CD14-positive monocyte (primary cell): ENCODE measurements at places on chromosomes 2 and 18. TPM values are rescaled to one million over a fixed set of nuclear protein-coding genes. Genes with fewer than 3 reads are reported as not detected.

- no peaks in the 10 kb centered on the region for H3K27me3 ChIP-seq
- no peak overlapping the region for H3K4me3 ChIP-seq
- H3K27ac ChIP-seq = no peak overlapping the region
- no peaks in the 10 kb centered on the region for H3K4me1 ChIP-seq
Measured at GRCh38 chr2:172448544-172449267, 21.3 kb downstream of the ITGA6 start.

DNA sequence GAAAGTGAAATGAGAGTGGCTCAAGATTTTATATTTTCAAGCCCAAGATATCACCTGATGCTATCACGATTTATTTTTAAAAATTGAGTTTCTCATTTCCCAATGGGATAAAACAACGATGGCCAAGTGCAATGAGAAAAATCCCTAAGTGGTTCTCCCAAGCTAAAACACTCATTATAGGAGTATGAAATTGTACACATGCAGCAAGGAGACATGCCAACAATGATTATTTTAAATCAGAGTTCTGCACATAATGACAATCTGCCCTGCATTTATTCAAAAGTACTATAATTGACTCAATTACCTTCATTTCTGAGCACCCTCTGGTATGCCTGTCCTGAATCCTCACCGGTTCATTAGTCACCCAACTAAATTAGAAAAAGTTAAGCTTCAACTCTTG is 12.7 kb downstream of the CYTIP start:
- no peak for DNase-seq
- peaks cover 29% of the 10 kb centered on the region for H3K4me1 ChIP-seq
- no peaks in the 10 kb centered on the region for H3K27me3 ChIP-seq
- no peak overlapping the region for H3K4me3 ChIP-seq
- peaks cover 75% of the 10 kb centered on the region for H3K36me3 ChIP-seq
- no peak overlapping the region for H3K27ac ChIP-seq

The HDHD2 gene
- 6.2 and 10.6 TPM in 2 replicates for polyA plus RNA-seq

The BMPR2 gene
- 6.4 TPM for polyA plus RNA-seq

GRCh38 chr2:6368281-6368680 is 497.4 kb downstream of the CMPK2 start:
- H3K4me1 ChIP-seq = no peaks in the 10 kb centered on the region
- no peaks in the 10 kb centered on the region for H3K27me3 ChIP-seq
- H3K27ac ChIP-seq = no peak overlapping the region
- no peak overlapping the region for H3K4me3 ChIP-seq

DNA sequence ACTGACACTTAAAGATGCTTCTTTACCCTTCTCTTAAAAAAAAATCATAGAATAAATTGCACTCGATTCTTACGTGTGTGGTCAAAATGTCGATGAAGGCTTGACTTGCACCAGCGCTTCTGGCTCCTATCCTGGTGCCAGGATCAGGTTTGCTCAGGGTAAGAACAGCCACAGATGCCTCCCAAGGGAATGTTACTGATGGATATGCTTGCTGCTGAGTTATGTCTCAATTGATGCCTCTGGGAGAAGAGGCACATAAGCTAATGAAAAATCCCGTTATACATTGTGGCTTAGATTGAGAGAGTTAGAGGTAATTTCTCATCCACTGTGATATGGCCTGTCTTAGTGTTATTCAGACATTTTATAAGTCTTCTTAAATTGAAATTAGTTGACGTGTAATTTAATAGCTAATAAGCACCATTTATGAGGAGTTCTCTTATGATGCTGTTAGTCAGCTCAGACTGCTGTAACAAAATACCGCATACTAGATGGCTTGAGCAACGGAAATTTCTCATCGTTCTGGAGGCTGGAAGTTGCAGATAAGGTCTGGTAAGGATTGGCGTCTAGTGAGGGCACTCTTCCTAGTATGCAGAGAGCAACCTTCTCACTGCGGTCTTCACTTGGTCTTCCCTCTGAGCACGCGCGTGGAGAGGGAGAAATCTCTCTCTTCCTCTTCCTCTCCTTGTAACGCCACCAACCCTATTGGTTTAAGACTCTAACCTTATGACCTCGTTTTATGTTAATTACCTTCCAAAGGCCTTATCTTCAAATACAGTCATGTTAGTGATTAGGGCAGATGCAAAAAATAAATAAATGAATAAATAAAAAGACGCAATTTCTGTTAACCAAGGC is 116.6 kb upstream of the NOSTRIN start:
- peak; percentile 42 for DNase-seq
- no peaks in the 10 kb centered on the region for H3K27me3 ChIP-seq
- H3K36me3 ChIP-seq = peaks cover 1% of the 10 kb centered on the region
- no peak overlapping the region for H3K4me3 ChIP-seq
- H3K4me1 ChIP-seq = peaks cover 14% of the 10 kb centered on the region

DNA sequence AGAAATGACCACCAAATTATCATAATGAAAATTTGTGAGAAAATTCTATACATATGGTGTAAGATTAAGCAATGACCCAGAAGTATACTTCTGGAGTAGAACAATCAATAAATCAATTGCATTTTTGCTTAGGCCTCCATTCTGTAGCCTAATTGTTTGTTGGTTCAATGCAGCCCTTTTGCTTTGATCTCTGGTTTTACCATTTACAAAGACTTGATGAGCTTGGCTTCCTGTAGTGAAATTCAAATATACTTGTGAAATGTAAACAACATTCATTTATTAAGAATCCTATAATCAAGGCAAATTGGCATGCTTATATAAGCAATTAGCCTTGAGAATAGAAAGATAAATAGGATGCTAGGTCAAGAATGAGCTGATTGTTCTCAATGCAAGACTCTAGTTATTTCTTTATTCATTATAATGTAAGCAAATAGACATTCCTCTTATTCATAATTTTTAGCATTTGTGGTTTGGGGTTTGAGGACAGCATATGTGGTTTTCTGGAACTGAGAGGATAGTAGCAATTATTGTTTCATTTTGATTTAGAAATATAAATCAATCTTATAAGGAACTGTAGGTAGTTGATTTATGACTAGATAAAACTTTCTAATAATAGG is 9.7 kb downstream of the FMNL2 start:
- H3K36me3 ChIP-seq = no peaks in the 10 kb centered on the region
- no peak overlapping the region for H3K27ac ChIP-seq
- no peaks in the 10 kb centered on the region for H3K4me1 ChIP-seq
- no peaks in the 10 kb centered on the region for H3K27me3 ChIP-seq
- no peak for DNase-seq
- no peak overlapping the region for H3K4me3 ChIP-seq

DNA sequence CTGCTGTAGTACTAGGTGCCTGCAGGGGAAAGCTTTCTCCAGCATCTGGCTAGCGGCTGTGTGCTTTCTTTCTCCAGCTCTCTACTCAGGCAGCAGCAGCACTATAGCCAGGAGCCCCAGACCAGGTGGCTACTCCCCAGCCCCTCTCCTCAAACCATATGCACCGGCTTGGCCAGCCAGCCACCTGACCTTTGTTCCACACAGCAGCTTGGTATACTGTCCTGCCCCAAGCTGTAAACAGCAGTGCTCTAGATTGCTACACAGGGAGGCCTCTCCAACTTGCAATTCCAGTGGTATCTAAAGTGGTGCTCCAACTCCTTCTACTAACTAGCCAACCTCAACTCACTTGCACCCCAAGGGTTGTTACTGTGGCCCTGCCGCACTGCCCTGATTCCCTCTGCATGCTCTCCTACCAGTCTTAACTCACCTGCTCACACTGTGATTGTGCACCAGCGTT is 19.6 kb downstream of the LDAH start:
- no peaks in the 10 kb centered on the region for H3K36me3 ChIP-seq
- no peak overlapping the region for H3K27ac ChIP-seq
- no peaks in the 10 kb centered on the region for H3K27me3 ChIP-seq
- no peaks in the 10 kb centered on the region for H3K4me1 ChIP-seq
- DNase-seq = no peak

The SERPINB3 gene
- polyA plus RNA-seq = not detected

DNA sequence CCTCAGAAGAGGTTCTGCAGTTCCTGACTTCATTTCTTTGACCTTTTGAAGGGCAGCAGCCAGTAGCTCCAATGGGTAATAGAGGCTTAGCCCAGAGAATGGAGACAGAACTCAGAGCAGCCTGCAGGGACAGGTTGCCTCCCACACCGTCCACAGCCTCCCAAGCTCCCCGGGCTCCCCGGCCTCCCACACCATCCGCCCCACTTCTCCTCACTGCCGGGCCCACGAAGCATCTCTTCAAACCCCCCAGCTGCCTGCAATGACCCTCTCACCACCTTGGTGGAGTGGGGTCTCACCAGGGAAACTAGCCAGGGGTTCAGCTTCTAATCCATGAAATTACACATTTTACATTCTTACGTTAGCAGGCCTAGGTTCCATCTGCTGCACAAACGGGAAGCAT is 652.0 kb upstream of the SALL3 start:
- no peak overlapping the region for H3K27ac ChIP-seq
- H3K4me3 ChIP-seq = no peak overlapping the region
- H3K27me3 ChIP-seq = no peaks in the 10 kb centered on the region

The UPP2 gene
- polyA plus RNA-seq = not detected

The PDCD1 gene
- polyA plus RNA-seq = not detected in 2 replicates

The TSPYL6 gene
- polyA plus RNA-seq = not detected in 2 replicates

GRCh38 chr2:120108049-120108448 is 95.2 kb downstream of the EPB41L5 start:
- no peak for DNase-seq
- H3K4me3 ChIP-seq = no peak overlapping the region
- H3K4me1 ChIP-seq = peaks cover 33% of the 10 kb centered on the region
- no peak overlapping the region for H3K27ac ChIP-seq

DNA sequence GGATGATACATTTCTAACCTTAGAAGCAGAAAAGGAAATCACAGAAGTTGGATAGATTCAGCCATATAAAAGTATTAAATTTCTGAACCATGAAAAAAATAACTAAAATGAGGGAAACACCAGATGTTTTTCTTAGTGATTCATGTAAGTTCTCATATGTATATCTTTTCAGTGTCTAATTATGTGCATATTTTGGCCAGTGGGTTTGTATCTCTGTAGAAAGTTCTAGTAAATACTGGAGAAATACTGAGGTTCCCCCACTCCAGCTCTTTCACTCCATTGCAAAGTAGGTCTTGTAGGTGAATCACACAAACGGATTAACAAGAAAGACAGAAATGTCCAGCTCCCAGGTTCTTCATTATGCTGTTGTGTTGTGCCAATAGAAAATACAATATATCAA is 222.3 kb downstream of the NEDD4L start:
- no peak overlapping the region for H3K27ac ChIP-seq
- no peaks in the 10 kb centered on the region for H3K36me3 ChIP-seq
- H3K4me3 ChIP-seq = no peak overlapping the region
- H3K4me1 ChIP-seq = no peaks in the 10 kb centered on the region
- no peak for DNase-seq

GRCh38 chr2:158923180-158923594 is 45.3 kb upstream of the TANC1 start:
- no peaks in the 10 kb centered on the region for H3K4me1 ChIP-seq
- no peaks in the 10 kb centered on the region for H3K36me3 ChIP-seq
- H3K4me3 ChIP-seq = no peak overlapping the region
- H3K27me3 ChIP-seq = no peaks in the 10 kb centered on the region
- no peak overlapping the region for H3K27ac ChIP-seq
- DNase-seq = no peak

DNA sequence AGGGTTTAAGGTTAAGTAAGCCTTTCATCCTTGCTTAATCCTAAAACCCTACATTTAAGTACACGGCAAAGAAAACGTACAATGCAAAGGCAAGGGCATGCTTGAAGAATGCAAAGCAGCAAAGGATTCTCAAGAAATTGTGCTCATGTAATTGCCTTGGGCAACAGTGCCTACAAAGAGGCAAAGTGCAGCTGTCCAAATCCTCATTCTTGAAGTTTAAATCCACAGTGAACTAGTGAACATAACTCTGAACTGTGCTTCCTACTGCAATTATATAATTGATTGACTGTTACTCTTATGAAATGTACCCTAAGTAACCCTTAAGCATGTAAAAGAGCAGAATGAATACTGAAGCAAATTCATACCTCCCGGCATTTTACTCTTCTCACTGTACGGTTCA is 85.4 kb downstream of the MAP3K20 start:
- peaks cover 26% of the 10 kb centered on the region for H3K4me1 ChIP-seq
- no peak overlapping the region for H3K27ac ChIP-seq
- H3K27me3 ChIP-seq = no peaks in the 10 kb centered on the region
- DNase-seq = no peak
- H3K4me3 ChIP-seq = no peak overlapping the region

DNA sequence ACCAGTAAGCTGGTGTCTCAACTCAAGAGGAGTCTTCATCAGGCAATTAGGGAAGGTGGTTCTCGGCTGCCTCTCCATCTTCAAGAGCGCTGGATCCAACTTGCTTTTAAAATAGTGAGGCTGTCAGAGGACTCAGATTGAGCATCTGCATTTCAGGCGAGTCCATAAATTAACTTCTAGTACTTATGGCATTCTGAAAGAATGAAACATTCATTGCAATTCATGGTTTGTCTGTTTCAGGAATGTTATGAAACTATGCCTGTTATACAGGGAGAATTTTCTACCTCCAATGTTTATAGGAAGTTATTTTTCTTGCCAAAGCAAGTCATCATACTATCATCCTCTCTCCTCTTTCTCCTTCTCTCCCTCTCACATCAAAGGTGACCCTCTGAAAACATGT is 883.2 kb downstream of the SLC4A3 start:
- H3K27me3 ChIP-seq = no peaks in the 10 kb centered on the region
- no peak for DNase-seq
- H3K27ac ChIP-seq = no peak overlapping the region

The YPEL5 gene
- polyA plus RNA-seq = 231 TPM

- no peaks in the 10 kb centered on the region for H3K27me3 ChIP-seq
- no peak overlapping the region for H3K4me3 ChIP-seq
- DNase-seq = no peak
- H3K4me1 ChIP-seq = no peaks in the 10 kb centered on the region
- H3K27ac ChIP-seq = no peak overlapping the region
- H3K36me3 ChIP-seq = no peaks in the 10 kb centered on the region
Measured at GRCh38 chr2:72271766-72272641, 124.3 kb upstream of the CYP26B1 start.

DNA sequence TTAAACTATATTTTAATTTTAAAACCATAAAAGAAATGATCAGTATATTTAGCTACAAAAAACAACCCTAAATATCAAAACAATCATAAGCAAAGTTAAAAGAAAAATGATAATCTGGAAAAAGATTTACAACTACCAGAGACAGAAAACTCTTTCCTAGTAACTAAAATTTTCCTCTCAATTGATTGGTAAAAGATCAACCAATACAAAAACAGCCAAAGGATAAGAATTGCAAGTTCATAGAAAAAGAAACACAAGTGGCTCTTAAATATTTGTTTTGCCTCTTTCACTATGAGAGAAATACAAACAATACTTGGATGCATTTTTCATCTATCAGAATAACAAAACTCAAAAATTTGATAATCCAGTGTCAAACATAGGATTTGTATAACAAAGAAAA is 101.8 kb upstream of the ZC3H15 start:
- no peaks in the 10 kb centered on the region for H3K4me1 ChIP-seq
- H3K27me3 ChIP-seq = no peaks in the 10 kb centered on the region
- no peak overlapping the region for H3K4me3 ChIP-seq

The NMUR1 gene
- not detected for polyA plus RNA-seq

DNA sequence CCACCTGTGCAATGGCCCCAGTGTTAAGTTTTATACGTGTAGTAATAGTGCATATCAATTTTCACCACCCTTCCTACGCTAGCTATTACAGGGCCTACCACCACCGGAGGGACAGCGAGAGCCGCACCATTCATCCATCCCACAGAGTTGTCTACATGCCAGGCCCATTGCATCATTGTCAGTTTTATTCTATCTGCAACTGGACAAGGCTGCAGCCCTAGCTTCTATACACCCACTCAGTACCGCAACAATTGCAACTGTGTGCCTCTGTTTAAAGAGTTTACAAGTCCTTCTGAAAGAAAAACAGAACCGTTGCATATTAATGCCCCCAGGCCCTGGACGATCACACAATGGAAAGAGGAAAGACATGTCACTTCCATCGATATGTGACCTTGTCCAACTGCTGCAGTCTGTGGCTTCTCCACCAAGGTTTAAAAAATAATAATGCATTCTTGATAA is 58.6 kb downstream of the ZEB2 start:
- H3K4me1 ChIP-seq = peaks cover 73% of the 10 kb centered on the region
- H3K4me3 ChIP-seq = no peak overlapping the region
- H3K27ac ChIP-seq = peak overlapping the region; percentile 79
